ENCODE measurements at places on chromosomes 12 and 14. TPM values are rescaled to one million over a fixed set of nuclear protein-coding genes. Genes with fewer than 3 reads are reported as not detected.

The SETD3 gene
- total RNA-seq: 53.9 TPM

The DEGS2 gene
- not detected for total RNA-seq

The NIN gene
- 71.3 TPM for total RNA-seq

- H3K36me3 ChIP-seq: peaks cover 28% of the 10 kb centered on the region
- no peak for DNase-seq
- no peak overlapping the region for H3K4me3 ChIP-seq
- no peaks in the 10 kb centered on the region for H3K4me1 ChIP-seq
- H3K27ac ChIP-seq: no peak overlapping the region
- no peaks in the 10 kb centered on the region for H3K27me3 ChIP-seq
Observed at GRCh38 chr12:49984476-49985359, 12.0 kb downstream of the AQP6 start.

- peaks cover 9% of the 10 kb centered on the region for H3K27me3 ChIP-seq
- H3K4me3 ChIP-seq: no peak overlapping the region
Observed at GRCh38 chr12:66398931-66399910, 96.9 kb downstream of the HELB start.

DNA sequence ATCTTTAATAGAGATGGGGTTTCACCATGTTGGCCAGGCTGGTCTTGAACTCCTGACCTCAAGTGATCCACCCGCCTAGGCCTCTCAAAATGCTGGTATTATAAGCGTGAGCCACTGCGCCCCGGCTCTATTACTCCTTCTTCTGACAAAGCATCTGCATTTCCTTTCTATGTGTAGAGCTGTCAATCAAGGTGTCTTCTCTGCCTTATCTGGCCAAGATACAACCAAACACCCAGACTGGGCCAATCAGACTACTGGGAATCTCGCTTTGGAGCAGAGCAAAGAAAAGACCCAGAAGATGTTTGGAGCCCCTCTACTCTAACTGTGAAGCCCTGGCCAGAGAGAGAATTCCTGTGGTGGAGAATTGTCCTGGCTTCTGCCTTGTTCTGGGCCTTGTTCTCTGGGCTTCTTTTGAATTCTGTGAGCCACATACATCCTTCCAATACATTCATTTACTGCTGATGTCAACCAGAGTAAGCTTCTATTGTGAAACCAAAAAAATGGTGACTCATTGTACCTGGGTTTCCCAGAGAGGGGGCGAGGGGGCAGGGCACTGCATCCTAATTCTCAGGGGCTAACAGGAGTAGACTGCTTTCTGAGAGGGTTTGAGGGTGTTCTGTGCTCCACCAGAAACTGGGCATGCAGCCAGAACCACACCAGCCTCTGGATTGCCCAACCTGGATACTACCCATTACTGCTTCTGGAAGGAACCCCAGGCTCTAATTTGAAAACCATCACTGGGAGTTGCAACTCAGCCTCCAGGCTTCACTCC lies 18.8 kb upstream of the FLVCR2 start:
- H3K4me1 ChIP-seq: peaks cover 63% of the 10 kb centered on the region
- peaks cover 18% of the 10 kb centered on the region for H3K36me3 ChIP-seq
- H3K27me3 ChIP-seq: no peaks in the 10 kb centered on the region
- H3K4me3 ChIP-seq: no peak overlapping the region
- H3K27ac ChIP-seq: peak overlapping the region; percentile 86

- DNase-seq: no peak
- H3K27ac ChIP-seq: no peak overlapping the region
- peak overlapping the region; percentile 88 for H3K4me3 ChIP-seq
- no peaks in the 10 kb centered on the region for H3K36me3 ChIP-seq
- peaks cover 48% of the 10 kb centered on the region for H3K4me1 ChIP-seq
Observed at GRCh38 chr14:102315121-102315520, 4.4 kb upstream of the ZNF839 start.
